NCI-H1417 treated with DMSO at 0.1 percent for 48 hours (cell line): ENCODE measurements at places on chromosomes 3 and 15.

DNA sequence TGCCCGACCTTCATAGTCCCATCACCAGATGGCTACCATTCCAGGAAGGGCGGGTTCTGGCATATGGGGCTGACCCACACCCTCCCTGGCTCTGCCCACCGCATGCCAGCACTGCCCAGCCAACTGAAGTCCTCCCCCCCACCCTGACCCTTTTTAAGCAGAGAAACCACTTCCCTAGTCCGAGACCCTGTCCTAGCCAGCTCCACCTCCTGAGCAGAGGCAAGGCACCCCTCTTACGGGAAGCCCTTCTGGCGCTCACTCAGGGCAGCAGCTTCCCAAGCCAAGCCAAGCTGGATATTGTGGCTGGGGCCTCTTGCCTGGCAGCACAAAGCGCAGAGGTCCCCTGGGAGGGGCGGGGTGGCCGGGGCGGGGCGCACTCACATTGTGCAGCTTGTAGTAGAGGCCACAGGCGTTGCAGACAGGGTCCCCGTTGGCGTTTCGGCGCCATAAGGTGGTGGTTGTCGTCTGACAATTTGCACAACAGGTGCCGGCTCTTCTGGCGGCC lies 11.5 kb downstream of the GATA2 start:
- DNase-seq = no peak

DNA sequence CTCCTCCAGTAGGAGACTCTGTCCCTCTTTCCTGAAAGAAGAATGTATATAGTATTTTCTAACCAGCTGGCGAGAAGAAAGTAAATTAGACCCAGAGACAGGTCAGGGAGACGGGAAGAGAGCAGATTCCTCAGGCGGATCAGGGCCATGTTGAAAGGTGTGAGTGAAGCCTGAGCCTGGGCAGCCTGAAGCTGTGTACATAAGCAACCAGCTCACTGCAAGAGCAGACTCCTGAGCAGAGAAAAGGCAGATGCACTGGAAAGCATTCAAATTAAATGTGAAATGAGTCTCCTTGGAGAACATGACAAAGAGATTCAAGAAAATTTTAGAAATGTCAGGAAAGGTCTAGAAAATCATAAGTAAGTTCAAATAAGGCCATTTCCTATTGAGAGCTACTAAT lies 165.8 kb downstream of the GOLIM4 start:
- DNase-seq = no peak

DNA sequence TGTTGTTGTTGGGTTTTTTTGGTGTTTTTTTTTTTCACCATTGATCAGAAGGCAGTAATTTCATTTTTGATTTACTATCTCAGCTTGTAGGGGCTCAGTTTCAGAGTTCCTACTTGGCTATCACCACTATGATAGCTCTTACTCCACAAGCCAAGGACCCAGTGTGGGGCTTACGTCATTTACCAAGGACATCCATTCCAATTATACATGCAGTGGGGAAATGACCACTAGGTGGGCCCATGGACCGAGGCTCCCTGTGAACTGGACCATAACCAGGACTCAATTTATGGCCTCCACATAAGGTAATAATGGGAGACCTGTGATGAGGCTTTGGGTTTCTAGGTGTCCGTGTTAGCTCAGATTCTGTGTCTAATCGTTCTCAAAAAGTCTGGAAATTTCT lies 67.5 kb upstream of the CACNA1D start:
- no peak for DNase-seq

DNA sequence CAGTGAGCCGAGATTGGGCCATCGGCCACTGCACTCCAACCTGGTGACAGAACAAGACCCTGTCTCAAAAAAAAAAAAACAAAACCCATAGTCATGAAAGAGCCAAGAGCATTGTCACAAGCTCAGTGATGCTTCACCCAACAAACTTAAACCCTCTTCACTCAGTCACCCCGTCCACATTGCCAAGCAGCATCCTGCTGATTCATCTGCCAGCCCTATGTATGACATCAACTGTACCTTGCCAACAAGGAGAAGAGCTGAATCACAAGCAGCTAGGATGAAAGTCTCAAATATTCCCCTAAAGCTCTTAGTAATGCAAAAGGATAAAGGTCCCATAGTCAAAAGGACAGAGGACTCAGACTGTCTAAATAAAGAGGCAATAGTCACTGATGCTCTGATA lies 90.0 kb downstream of the ANO10 start:
- no peak for DNase-seq

DNA sequence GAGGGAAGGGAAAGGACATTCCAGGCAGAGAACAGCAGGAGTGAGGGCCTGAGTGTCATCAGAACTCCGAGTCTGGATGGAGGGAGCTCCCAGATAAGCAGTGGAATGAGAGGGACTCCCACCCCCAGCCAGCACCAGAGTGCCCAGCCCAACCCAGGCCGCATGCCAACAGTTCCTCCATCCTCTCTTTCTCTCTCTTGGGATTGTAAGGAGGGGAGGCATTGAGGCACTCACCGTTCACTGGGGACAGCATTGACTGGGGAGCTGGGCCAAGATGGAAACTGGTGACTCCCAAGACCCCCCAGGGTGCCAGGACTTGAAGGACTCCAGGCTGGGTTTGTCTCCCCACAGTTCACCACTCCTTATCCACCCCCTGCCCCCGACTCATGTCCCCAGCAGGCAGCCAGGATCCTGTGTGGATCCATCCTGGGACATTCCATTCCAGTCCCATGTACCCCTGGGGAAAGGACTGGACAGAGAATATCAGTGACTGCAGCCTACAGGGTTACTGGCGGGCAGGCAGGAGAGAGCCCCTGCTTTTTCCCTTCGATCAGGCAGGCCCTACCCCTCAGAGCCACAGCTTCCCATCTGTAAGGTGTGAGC lies 15.7 kb downstream of the PTH1R start:
- DNase-seq = no peak

- no peak for DNase-seq
These were observed 401.5 kb upstream of the PROK2 start for GRCh38 chr3:72186400-72186855.

- DNase-seq = no peak
These were observed 85.7 kb downstream of the CYP19A1 start for GRCh38 chr15:51252671-51253070.

DNA sequence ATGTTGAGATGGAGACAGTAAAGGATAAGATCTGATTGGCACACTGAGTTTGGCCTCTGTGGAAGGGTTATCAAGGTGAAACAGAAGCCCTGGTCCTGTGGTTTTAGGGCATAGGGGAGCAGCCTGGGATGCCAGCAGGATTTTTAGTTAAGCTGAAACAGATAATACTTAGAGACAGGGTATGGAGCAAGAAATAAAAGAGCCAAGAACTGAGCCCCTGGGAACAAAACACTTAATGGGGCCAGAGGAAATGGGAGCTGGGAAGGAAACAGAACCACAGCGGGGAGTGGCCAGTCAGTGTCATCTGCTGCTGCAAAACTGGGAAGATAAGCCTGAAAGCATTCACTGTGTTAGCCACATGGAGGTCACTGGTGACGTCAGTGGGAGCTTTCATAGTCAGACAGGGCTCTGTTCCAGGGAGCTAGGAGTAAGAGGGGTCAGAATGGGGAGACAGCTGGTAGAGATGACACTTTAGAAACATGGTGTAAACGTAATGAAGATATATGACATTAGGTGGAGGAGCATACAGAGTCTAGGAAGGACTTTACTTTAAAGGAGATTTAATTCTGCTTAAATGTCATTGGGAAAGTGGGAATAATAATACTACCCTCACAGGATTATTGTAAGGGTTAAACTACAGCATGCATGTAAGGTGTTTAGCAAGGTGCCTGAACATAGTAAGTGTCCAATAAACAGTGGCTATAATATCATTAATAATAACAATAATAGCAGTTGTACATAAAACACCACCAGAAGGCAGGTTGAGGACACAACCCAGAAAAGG lies 172.7 kb upstream of the CTNNB1 start:
- no peak for DNase-seq

- no peak for DNase-seq
These were observed 138.5 kb downstream of the RAB11A start for GRCh38 chr15:66007663-66008262.

- DNase-seq = no peak
These were observed 9.4 kb downstream of the ITPKA start for GRCh38 chr15:41502795-41503668.

GRCh38 chr3:152760591-152760990 lies 74.3 kb upstream of the P2RY1 start:
- no peak for DNase-seq
